Activated T-cell treated with anti-CD3 and anti-CD28 coated beads, Interleukin-2, amount 50 U/mL, for 24 hours (primary cell): ENCODE measurements at places on chromosomes 12 and 14.
A peak's percentile ranks its signal among the peaks of the same experiment; 100 is the strongest.

DNA sequence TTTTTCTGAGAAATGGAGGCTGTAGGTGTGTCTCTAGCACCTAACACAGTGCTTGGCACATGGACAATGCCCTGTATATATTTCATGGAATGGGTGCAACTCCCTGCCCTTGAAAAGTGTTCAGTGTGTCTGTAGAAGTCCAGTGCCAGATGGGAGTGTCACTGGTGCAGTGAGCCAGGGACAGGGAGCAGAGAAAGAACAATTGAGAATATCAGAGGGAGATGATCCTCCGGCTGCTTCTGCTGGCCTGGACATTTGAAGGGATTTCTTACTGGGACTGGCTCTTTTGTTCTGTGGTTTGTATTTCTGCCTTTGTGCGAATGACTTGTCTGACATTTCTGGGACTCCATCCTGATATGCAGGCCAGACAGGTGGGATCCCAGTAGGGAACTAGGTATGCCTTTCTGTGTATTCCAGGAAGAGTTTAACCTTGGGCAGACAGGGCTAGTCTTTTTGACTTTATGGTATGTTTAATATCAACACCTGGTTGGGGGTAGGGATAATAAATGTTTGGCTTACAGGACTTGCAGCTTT lies 328.0 kb downstream of the NRXN3 start:
- DNase-seq, result no peak

GRCh38 chr12:11607313-11608081 lies 42.0 kb upstream of the ETV6 start:
- no peak for DNase-seq

DNA sequence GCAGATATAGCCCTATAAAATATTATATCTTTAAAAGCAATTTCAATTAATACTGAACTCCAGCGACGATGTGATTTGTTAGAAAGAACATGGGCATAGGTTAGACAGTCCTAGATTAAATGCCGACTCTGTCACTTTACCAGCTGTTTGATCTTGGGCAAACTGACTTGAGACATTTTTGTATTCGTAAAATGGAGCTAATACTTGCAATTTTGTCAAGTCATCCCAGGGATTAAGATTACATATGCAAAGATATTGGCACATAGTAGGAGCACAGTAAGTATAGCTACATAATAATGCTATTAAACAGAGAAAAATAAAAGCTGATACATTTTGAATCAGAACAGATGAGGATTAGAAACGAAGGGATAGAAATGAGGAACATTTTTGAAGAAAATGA lies 9.0 kb downstream of the INSM2 start:
- DNase-seq, result no peak

DNA sequence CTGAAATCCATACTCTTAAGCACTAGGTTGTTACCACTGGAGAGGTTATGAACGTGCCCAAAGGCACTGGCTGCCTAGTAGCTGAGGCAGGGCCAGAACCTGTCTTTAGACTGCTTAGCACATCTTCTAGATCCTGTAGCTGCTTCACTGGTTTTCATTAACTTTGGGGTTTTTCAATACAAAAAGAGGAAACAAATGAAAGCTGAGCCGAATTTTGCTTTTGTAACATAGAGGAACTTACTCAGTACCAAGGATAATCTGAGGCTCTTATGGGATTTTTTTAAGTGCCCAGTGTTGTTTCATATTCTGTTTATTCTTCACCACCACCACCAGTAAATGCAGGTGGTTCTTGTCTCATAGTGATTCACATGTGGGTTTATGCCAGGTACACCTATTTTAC lies 396.1 kb downstream of the RAD51B start:
- DNase-seq, result no peak

DNA sequence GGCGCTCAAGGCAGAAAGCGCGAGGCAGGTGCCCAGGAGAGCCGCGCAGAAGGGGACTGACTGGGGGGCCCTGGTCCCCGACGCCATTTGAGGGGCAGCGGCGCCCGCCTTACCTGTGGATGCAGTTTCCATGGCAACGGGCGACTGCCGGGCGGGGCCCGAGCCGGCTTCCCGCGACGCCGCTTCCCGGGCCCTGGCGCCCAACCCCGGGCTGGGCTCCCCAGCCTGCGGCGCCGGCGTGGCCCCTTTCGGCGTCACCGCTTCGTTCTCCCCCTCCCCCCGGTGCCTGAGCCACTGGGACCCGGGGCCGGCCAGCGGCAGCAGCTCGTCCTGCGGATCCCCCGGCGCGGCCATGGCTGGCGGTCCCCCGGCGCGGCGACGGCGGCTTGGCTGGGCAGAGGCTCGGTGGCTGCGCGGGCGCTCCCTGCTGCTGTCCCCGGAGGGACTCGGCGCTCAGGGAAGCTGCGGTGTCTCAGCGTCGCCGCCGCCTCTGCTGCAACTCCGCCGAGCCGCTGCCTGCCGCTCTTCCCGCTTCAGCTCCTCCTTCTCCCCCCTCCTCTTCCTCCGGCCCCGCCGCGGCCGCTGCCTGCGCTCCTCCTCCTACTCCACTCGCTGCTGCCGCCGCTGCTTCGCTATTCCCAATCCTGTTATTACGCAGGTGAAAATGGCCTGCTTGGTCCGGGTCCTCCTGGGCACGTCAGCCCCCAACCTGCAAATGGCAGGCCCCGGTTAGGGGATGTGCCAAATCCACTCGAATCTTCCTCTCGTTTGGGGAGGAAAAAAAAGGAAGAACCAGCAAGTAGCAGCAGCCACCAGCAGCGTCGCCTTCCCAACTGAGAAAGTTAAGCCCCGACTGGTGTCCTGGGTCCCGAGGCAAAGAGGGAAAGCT lies at the start of gene RTN1:
RTN1 (minus strand) TSS at position 500 of the 889 bp plus-strand sequence; CDS start at position 354, 146 bp downstream.
- DNase-seq, result peak; percentile 42

- no peak for DNase-seq
Measured at GRCh38 chr14:24662753-24663152, 28.8 kb upstream of the GZMB start.

- DNase-seq, result no peak
Measured at GRCh38 chr12:81284137-81284536, 206.3 kb downstream of the ACSS3 start.

GRCh38 chr12:98821232-98821631 lies 176.1 kb downstream of the APAF1 start:
- no peak for DNase-seq

- DNase-seq, result no peak
Measured at GRCh38 chr12:89411846-89412245, 59.5 kb upstream of the DUSP6 start.

DNA sequence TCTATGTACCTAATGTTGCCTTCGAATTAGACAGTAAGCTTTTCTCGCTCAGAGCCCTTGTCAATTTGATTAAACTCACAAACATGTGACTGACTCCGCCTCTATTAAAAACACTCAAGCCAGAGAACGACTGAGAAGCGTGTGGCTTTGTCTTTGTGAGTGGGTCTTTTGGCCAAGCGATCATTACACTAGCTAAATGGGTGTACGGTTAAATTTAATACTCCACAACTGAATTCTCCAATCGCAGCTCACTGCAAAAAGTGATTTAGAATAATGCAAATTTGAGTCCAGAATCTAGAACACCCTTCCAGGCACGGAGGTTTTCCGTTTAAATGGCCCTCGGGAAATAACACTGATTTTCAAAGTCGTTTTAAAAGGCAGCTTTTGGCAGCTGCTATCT lies 253.7 kb downstream of the EFCAB11 start:
- no peak for DNase-seq

- DNase-seq, result no peak
Measured at GRCh38 chr14:31897581-31898186, 179.4 kb upstream of the ARHGAP5 start.

GRCh38 chr12:562634-563033 lies 100.6 kb downstream of the NINJ2 start:
- DNase-seq, result no peak

- no peak for DNase-seq
Measured at GRCh38 chr12:115920395-115921183, 356.9 kb downstream of the MED13L start.

- DNase-seq, result no peak
Measured at GRCh38 chr14:33062881-33063280, 124.2 kb downstream of the NPAS3 start.
